ENCODE measurements at places on chromosomes 6 and 20.

DNA sequence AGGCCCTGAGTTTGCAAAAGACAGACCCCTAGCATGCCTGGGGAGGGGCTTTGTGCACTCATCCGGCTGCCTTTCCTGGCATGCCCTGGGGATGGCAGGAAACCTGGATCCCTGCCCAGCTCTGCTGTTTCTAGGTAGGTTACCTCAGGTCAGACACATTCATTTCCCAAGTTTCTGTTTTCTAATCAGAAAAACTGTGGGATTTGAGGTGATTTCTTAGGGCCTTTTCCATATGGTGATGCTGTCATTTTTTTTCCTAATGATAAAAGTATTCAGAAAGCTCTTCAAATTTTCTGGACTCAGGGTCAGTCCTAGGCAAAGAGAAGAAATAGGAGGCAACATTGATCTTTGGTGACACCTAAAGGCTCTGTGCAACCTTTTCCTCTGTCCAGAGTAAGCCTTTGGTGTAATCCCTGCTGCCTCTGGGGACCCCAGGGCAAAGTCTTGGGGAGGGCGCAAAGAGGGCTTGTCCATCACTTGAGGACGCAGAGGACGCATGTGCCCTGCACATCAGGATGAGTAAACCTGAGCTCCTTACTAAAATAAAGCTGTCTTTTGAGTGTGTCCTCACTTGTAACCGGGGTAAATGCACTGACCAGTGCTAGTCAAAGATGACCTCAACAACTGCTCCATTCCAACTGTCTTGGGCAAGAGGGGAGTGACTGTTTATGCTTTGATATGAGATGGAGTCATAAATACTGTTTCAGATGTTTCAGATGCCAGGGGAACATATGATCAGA is 13.5 kb upstream of the TRAM2 start:
- no peak for DNase-seq

DNA sequence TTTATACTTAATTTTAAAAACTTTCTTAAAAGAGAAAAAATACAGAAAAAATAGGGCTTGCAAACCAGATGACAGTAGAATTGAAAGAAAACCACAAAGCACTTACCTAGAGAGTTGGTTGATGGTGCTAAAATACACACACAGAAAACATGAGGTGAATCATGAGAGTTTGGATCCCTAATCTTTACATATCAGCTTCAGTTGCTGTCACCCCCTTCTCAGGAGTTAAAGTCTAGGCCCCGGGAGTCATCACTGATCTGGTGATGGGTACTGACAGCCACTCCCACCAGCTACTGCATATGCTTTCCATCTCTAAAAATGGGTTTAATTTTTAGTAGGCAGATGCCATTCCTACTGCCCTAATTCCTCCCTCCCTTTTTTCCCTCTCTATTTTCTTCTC is 16.7 kb downstream of the TSBP1 start:
- no peak for DNase-seq

- DNase-seq: no peak
Measured at GRCh38 chr6:75118925-75119515, 86.8 kb downstream of the COL12A1 start.

GRCh38 chr20:22576273-22576672 is 8.1 kb downstream of the FOXA2 start:
- no peak for DNase-seq

- DNase-seq: no peak
Measured at GRCh38 chr6:118542184-118542952, 5.7 kb upstream of the PLN start.

DNA sequence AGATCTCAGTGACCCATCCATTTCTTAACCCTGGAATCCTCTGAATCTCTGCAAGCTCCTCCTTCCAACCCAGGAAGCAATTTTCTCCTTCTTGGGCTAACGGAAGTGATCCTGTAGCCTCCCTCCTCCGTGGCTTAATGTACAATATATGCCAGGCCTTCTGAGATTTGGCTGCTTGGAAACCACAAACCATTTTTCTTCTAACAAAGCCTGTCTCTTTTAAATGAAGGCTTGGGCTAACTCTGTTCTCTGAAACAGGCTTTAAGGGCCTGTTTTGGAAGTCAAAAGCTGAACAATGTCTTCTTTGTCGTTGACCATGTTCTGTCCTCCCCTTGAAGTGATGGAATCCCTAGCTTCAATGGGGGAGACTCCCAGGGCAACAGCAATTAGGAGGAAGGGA is 14.9 kb downstream of the FYN start:
- no peak for DNase-seq

GRCh38 chr6:123001540-123001939 is 5.5 kb downstream of the CLVS2 start:
- no peak for DNase-seq

DNA sequence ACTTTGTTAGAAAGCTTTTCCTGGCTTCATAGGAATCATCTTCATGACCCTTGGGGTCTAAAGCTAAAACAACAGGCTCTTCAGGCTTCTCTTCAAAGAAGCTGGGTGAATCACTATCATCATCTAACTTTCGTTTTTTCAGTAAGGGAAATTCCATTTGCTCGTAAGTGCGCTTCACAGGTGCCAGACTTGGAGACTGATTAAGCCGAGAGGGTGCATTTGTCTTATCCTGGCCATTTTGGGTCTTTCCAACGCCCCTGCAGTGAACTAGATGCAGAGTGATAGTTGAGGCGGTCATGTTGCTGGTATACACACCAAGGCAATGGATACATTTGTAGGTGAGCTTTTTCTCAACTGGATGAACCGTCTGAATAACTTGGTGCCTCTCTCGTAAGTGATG is 38.8 kb downstream of the ADNP start:
- no peak for DNase-seq

- no peak for DNase-seq
Measured at GRCh38 chr6:64482631-64483030, 847.0 kb downstream of the PHF3 start.

GRCh38 chr6:36028088-36028876 is 674 bp downstream of the MAPK14 start:
- DNase-seq: peak; percentile 69

DNA sequence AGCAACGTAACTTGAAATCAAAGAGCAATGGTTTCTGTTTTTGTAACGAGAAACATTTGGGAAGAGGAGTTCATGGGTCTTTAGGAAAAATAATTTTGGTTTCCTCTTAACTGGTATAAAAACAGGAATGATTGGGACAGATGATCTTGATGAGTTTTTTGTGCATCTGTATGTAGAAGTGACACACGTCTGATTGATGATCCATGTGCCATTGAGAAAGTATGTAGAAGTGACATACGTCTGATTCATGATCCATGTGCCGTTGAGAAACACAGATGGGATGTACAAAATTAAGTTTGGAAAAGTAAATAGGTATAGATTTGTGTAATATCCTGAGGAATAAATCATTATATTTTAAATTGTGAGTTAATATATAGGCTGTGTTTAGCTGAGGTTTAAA is 2.1 kb downstream of the KIAA1586 start:
- no peak for DNase-seq

DNA sequence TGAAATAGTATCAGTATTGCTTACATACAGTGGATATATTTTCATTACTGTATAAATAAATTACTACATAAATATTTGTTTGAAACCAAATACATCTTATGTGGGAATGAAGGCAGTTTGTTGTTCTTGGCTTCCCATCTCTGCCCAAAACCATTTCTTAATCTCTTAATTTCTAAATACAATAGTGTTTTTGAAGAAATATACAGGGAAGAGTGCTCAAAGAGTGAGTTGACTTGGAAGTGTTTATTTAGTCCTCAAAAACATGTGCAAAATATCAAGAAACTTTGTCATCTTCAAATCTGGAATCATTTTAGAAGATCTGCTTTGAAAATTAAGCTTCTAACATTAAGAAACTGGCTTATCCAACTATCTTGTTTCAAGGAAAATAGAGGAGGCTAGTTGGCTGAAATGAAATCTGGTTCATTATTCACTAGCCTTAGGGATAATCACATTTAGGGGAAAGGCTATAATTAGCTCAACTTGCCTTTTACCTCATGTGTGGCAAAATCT is 259.8 kb upstream of the FLRT3 start:
- no peak for DNase-seq

DNA sequence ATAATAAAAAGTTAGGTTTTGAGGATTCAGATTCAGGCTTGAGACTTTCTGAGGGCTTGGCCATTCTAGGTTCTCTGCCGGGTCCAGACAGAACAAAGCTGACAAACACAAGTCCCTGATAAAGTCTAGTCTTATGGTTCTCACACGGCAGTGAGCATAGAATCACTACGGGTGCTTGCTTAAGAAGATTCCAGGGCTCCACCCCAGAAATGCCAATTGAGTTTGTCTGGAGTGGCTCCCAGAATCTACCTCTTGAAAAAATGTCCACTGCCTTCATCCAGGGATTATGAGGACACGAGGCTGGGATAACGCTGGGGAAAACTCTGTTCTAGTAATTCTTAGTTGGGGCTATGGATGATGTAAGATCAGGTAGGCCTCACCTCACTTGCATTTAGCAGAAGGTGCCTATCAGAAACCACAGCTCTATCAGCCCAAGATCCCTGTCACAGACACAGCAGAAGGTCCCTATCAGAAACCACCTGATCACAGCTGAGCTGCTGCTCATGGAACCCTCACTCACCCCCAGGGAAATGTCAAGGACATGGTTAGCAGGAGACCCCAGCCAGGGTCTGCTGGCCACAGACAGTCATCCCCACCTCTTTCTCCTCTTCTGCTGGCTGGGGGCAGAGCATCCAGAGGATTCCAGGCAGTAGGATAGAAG is 52.3 kb downstream of the RAB44 start:
- no peak for DNase-seq

GRCh38 chr6:94721459-94721858 is 855.9 kb upstream of the MANEA start:
- no peak for DNase-seq

GRCh38 chr6:112594886-112595594 is 247.9 kb downstream of the RFPL4B start:
- DNase-seq: no peak

GRCh38 chr6:53058388-53059195 is 6.6 kb upstream of the FBXO9 start:
- DNase-seq: no peak

GRCh38 chr6:133740816-133741215 is 148.1 kb upstream of the TCF21 start:
- no peak for DNase-seq

GRCh38 chr6:160015778-160016684 is 47.1 kb downstream of the IGF2R start:
- DNase-seq: no peak

- DNase-seq: peak; percentile 62
Measured at GRCh38 chr6:7254980-7255835, 57.8 kb downstream of the SSR1 start.

DNA sequence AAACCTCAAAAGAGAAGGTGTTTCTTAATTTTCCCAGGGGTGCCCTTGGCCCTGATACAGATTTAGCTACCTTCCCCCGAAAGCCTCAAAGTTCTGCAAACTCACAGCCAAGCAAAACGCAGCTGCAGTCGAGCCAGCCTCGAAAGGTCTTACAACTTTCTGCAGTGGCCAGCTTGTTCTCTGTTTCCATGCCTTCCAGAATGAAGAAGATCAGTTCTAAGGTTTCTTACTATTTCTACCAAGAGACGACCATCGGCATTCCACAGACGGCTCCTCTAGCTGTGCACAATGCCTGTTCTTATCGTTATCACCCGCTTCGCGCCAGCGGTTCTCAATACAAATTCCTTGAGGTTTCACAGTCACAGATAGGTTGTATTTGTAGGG is 28.5 kb upstream of the CCR6 start:
- no peak for DNase-seq

- DNase-seq: no peak
Measured at GRCh38 chr6:132270726-132271402, 130.4 kb downstream of the MOXD1 start.

DNA sequence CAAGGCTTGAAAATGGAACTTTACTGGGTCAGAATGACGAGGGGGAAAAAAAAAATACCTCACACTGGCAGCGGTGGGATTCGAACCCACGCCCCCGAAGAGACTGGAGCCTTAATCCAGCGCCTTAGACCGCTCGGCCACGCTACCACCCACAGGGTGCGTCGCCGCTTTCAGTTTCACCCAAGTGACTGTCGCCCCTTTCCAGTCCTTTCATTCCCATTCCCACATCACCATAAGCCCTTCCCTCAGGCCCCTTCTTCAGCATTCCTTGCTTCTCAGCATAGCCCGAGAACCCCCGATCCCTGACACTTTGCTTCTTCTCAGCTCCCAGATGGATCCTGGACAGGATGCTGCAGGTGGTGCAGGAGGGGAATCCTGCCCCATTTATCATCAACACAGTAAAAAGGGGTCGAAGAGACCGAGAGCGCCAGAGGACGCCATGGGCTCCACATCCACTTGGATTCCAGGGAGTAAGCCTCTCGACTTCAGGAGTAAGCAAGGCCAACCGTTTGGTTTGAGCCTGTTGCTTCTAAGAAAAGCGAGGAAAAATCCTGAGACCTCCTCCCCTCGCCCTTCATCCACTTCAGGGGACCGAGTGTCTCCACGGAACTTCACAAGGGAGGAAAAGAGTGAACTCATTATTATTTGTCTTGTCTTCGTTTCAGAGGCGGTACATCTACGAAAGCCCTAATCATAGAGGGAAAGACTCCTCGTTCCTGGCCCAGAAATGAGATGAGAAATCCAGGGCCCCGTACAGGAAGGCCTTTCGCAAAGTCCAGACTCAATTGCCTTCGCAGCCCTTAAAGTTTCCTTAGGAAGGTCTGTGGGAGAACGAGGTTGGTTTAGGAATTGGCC is 20.0 kb upstream of the TRIM27 start:
- peak; percentile 84 for DNase-seq

DNA sequence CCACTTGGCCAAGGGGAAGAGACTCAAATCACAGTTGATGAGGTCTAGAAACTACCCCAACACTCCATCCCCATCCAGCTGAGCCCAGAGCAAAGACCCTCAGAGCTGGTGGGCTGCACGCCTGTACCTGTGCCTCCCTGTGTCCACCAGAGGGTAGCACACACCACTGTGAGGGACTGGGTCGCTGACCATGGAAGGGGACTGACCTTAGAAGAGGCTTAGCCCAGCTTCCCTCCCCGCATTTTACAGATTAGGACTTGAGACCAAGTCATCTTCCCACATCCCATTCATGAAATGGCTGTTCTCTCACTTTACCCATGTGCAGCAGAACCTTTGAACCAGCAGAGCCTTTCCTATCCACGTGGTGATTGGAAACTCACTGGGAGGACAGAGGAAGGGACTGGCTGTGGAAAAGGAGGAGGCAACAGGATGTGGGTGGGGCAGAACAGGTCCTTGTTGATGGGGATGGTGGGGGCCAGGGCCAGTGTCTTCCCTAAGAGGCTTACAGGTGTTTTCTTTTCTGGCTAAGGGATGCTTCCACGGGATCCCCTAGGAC is 44.3 kb downstream of the CPXM1 start:
- DNase-seq: no peak

- no peak for DNase-seq
Measured at GRCh38 chr20:6784210-6784631, 16.7 kb downstream of the BMP2 start.

- no peak for DNase-seq
Measured at GRCh38 chr6:44227148-44227793, 3.9 kb downstream of the SLC29A1 start.

Data from lower lobe of right lung (tissue), 2 donors.